ENCODE measurements at places on chromosomes 11 and 22. TPM values are rescaled to one million over a fixed set of nuclear protein-coding genes. Genes with fewer than 3 reads are reported as not detected.

GRCh38 chr22:44901301-44901700, 108.5 kb downstream of the PHF21B start:
- no peak for DNase-seq

GRCh38 chr11:65811764-65812475, 21.8 kb upstream of the SNX32 start:
- no peak for DNase-seq

DNA sequence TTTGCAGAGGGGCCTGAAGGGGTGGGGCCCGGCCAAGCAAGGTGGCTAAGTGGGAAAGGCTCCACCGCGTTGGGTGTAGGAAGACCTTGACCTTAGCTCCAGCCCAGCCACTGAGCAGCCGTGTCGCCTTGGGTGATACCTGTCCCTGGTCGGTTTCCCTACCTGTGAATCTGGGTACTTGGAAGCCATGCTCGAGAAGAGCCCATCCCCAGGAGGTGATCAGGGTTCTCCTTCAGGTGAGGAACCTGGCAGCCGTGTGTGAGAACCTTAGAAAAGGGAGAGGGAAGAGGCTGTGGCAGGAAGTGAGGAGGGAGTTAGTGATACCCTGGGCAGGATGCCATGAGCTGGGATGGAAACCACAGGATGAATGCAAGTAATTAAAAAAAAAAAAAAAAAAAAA, 21.6 kb downstream of the PPARA start:
- DNase-seq, result no peak

DNA sequence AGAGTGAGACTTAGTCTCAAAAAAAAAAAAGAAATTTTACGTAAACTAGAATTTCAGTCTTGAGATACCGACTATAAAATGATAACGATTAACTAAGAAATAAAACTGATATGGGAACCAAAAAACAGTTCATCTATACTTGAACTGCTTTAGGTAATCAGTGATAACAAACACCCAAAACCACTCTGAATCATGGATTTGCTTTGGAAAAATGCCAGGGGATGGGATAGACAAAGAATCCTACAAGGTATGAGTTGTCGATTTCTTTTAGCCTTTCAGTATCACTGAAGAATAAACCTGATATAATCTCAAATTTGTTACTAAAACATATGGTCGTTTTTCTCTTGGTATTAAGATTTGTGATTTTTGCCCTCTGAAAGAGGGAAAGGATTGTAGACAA, 13.7 kb downstream of the CSTF3 start:
- no peak for DNase-seq

DNA sequence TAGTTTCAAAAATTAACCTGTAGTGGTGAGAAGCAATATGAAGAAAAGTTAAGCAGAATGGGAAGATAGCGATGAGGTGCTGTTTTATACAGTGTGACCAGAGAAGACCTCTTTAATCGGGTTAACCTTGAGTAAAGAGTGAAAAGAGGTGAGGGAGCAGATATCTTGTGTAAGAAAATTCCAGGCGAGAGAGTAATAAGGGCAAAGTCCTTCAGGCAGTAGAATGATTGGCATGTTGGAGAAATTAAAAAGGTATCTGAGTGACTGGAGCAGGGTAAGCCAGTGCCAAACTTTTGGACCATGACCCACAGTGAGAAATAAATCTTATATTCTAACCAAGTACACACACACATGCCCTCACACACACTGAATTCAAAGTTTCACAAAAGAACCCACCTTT, 374.7 kb upstream of the LARGE1 start:
- no peak for DNase-seq

- DNase-seq, result no peak
Measured at GRCh38 chr11:57444362-57445121, 15.8 kb upstream of the RTN4RL2 start.

Gene MRGPRX4
- total RNA-seq, result not detected

Gene DAGLA
- total RNA-seq, result 5.5 TPM

Gene IL17RA
- 10.1 TPM for total RNA-seq

Gene APOBEC3G
- 3.9 TPM for total RNA-seq
